ENCODE measurements at places on chromosomes 6 and 20.

DNA sequence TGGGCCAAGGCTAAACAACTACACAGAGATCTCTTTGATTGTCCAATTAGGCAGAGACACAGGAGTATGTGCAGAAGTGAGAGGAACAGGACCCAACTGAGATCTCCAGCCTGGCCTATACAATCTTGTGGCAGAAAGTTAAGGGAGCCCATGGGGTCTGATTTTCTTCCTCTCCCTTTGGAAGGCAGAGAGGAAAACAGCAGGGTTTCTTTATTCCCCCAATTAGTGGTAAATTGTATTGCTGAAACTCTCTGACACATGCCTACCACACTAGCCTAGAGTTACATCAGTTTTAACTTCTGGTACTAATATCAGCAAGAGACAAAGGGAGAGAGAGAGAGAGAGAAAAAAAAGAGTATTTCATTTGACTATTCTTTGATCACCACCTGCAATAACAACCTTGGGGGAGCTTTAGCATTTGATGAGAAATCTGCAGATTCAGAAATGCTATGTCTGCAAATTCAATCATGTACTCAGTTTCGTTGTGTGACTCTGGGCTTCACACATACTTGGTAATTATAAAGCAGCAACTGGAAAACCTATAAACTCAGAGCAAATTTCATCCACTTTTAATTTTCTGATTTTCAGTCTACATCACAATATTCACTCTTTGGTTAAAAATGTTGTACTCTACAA, 260.3 kb upstream of the SPTLC3 start:
- DNase-seq, result no peak

DNA sequence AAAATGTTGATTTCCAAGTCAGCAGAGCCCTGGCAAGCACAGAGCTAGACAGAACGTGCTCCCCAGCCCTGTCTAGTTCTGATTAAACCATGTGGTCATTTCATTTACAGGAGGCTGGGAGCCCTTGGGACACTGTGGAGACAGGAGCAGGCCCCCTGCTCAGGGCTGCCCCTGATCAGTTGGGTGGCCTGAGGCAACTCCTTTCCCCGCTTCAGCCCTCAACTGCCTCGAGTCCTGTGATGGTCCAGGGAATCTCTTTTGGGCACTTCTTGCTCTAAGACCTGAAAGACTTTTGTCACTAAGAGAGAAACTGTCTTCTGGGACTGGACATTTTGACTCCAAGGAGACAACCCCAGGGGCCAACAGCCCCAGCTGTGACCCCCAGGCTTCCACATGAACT, 13.5 kb downstream of the DYNLRB1 start:
- DNase-seq, result no peak

DNA sequence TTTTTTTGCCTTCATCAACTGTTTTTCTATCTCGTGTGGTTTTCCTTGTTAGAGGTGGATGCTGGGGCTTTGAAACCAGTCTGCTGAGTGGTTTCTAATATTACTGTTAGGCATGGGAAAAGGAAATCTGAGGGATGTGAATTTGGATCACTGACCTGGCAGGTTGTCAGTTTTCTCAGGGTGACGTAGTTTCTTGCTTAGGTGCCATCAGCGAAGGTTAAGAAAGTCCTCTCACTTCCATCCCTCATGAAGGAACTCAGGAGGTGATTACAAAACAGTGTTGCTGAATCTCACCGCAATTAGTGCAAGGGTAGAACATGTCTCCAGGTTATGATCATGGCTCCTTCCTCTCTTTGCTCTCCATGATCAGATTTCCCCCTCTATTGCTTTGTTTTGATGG, 135.9 kb downstream of the SOX4 start:
- no peak for DNase-seq

DNA sequence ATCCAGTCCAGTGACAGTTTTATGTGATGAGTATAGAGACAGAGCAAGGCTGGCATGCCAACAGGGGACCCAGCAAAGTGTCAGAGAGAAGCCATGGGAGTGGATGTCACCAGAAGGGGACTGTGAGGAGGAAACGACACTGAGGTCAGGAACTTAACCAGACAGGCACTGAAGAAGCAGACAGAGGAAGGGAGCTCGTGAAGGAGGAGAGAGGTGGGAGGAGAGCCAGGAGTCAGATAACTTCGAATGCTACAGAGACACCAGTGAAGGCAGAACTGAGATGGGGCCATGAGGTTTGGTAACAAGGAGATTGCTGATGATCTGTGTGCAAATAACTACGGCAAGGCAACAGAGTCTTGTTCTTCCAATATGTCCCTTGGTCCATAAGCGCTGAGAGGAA, 211.1 kb upstream of the FOXA2 start:
- no peak for DNase-seq

- no peak for DNase-seq
Observed at GRCh38 chr20:51372966-51373365, 169.6 kb downstream of the NFATC2 start.

DNA sequence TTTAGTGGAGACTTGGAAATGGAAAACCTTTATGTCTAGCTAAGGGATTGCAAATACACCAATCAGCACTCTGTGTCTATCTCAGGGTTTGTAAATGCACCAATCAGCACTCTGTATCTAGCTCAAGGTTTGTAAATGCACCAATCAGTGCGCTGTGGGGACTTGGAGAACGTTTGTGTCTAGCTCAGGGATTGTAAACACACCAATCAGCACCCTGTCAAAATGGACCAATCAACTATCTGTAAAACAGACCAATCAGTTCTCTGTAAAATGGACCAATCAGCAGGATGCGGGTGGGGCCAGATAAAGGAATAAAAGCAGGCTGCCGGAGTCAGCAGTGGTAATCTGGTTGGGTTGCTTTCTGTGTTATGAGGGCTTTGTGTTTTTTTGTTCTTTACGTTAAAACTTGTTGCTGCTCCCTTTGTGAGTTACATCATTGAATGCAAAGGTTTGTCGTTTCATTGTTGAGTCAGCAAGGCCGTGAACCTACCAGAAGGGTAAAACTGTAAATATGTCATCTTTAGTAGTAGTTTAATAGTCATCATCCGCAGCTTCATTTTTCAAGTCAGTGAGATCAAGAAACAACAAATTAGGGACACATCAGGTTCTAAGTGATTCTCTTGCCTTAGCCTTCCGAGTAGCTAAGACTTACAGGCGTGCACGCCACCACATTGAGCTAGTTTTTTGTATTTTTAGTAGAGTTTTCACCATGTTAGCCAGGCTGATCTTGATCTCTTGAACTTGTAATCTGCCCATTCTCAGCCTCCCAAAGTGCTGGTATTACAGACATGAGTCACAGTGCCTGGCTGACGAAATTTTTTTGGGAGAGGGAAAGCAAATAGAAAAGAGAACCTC, 22.7 kb upstream of the NUP153 start:
- DNase-seq, result no peak

DNA sequence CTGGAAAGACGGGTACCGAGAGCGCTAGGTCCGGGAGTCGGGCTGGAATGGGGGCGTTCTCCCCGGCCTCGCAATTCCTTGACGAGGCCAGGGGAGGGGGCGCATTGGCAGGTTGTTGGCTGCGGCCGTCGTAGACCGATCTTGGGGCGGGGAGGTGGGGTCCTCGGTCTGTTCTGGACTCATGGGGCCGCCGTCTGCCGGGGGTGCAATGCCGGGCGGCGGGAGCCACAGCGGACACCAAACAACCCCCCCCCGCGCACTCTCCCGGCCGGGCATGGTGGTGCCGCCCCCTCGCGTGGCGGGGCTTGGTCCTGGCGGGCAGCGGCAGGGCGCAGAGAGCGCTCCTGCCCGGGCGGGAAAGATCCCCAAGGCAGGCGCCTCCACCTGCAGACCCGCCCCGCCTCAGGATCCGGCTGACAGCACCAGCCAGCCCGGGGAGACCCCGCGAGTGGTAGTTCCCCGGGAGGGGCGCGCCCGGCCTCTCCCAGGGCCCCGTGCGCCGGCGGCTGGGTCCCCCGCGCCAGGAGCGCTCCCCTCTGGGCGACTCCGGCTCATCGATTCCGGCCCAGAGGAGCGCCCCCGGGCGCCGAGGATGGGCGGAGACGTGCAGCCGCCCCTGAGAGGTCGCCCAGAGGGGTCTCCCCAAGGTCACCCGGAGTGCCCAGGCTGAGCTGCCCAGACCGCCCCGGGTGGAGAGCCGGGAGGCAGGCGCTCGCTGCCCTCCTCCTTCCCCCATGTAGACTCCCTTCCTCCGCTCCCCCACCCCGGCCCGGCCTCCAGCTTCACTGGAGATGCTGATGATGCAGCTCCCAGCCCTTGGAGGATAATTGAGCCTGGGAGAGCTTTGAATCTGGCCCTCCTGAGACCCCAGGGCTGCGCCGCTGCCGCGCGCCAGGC, 709 bp downstream of the PPP1R16B start:
- DNase-seq, result peak; percentile 36

DNA sequence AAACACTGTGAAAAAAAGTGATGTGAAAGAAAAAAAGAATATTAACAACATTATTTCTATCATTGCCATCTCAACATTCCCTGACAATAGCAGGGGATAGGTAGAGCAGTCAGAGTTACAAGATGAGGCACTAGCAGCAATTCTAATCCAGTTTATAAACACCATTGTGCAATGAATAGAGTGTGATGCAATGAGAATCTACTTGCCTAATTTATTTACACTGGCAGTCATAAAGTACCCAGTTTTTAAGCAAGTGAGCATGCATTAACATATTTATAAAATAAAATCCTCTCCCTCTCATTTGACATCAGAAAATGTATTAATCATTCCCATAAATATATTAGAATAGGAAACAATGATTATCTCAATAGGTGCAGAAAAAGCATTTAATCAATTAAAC, 2.5 kb upstream of the MANEA start:
- DNase-seq, result no peak

Measured in activated naive CD4-positive, alpha-beta T cell treated with anti-CD3 and anti-CD28 coated beads, Interleukin-2, amount 50 U/mL, for 16 hours (primary cell).